NCI-H1930 (cell line): ENCODE measurements at places on chromosomes 1 and 21.

- DNase-seq, result no peak
Measured at GRCh38 chr1:192713921-192714320, 78.0 kb downstream of the RGS13 start.

- DNase-seq, result no peak
Measured at GRCh38 chr1:45065083-45065482, 53.0 kb downstream of the UROD start.

DNA sequence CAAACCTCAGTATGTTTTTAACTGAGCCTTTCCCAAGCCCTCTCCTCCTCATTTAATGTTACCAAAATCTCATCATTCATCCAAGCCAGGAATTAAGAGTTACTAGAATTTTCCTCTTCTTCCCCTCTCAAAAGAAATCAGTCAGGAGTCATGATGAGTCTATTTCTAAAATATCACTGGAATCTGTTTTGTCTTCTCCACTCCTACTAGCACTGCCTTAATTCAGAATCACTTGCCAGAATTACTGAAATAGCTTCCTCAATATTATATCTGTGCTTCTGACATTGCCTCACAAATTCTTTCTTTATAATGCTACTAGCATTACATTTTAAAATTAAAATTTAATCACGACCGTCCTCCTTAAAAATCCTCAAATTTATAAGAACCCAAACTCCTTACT, 106.1 kb downstream of the PTGER3 start:
- no peak for DNase-seq

GRCh38 chr1:156226782-156227181, 14.0 kb downstream of the PMF1 start:
- no peak for DNase-seq

GRCh38 chr1:200040481-200041138, 13.1 kb downstream of the NR5A2 start:
- no peak for DNase-seq

- DNase-seq, result no peak
Measured at GRCh38 chr1:2212532-2213491, 15.3 kb upstream of the SKI start.

DNA sequence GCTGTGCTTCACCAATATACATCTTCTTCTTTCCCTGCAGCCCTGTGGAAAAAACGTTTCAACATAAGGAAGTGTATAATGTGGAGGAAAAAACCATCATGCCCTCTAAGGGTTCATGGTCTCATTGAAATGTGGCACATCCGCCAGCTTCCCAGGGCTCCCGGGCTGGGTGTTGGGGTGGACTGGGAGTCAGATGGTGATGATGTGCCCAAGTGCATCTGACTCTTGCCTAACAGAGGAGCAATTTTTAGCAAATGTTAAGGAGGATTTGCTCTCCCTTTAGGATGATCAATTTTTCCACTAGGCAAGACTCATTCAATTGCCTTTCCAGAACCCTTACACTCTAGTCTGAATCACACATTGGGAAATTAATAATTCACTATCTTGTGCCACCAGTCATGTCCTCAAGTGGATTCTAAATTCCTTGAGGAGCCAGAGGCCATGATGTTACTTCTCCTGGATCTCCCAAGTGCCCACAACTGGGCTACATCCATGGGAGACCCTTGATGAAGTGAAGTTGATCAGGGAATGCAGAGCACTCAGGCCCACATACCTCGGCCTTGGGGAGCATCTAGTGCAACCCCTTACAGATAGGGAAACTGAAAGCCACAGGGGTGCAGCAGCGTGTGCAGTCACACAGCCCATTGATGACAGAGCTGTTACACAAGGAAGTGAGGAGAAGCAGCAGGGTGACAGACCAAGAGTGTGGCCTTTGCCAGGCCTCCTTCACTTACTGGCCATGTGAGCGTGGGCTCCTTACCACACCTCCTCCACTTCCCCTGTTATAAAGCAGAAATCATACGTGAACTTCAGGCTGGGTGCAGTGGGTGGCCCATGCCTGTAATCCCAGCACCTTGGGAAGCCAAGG, 100.0 kb upstream of the SLC44A3 start:
- DNase-seq, result no peak
